ENCODE measurements at places on chromosomes 3 and 15.

- DNase-seq: no peak
These were observed 69.9 kb downstream of the LDHAL6B start for GRCh38 chr15:59276225-59277178.

DNA sequence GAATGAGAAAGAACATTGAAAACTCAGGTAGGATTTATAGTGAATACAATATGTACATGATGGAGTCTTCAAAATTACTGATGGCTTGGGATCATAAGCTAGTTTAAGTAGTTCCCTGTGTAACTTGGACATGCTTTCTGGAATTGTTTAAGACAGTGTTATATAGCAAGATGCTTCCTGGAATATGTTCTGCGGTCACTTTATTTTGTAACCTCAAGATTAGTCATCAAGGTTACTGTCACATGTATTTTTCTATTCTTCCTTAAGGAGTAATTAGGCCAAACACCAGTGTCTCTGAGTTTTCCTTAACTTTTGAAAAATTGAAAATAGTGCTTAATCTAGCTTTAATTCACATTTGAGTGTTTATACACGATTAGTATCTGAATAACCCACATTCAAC lies 760.3 kb upstream of the ARRDC4 start:
- DNase-seq: no peak

DNA sequence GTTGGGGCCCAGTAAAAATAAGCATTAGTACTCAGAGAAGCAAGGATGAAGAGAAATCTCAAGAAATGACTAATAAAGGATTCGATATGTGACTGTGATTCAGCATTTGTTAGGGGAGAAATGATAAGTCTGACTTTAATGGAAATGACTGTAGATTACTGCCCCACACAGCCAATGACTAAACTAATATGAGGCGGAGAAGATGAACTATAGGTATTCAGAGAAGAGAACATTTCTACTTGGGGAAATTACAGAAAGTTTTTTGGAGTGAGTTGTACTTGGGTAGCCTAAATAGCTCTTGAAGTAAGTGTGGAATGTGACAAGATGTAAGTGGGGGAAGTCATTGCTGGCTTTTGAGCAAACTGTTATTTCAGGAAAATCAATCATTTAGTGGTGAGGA lies 380.0 kb downstream of the PDCD6IP start:
- no peak for DNase-seq

GRCh38 chr3:133857767-133858166 lies 37.9 kb downstream of the RAB6B start:
- no peak for DNase-seq

DNA sequence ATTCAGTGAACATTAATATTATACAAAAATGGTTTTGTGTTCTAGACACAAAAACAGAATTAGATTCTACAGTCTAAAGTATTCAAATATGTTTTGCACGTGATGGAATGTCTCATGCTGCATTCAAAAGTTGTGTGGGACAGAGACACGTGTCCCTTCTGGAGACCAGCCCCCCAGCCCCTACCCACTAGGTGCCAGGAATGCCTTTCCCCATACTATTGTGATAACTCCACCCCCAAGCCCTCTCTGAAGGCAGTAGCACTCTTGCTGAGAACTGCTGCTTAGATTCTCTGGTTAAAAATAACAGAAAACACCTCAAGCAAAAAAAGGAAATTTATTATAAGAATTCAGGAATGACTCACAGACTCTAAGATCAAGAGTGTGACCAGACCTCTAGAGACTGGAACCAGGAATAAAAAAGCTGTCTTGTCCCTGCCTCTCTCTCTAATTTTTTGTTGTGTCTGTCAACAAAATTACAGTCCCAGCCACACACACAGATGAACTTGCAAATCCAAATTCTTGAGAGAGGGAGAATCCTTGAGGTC lies 57.7 kb downstream of the PXYLP1 start:
- DNase-seq: no peak

DNA sequence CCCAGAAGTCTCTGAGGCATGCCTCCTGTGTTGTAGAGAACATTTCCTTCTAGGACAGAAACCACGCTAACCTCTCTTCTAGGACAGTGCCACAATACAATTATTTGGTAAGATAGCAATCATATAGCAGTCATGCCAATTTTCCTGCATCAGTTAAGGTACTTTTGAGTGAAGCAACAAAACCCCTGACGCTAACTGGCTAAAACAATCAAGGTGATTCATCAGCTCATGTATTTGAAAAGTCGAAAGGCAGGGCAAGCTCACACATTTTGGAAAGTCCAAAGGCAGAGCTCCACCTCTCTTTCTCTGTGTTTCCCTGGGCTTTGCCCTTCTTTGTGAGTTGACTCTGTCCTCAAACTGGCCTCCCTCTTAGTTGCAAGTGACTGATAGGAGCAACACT lies 10.1 kb downstream of the TERC start:
- no peak for DNase-seq

- DNase-seq: no peak
These were observed 205.0 kb downstream of the LPP start for GRCh38 chr3:188358787-188359493.

DNA sequence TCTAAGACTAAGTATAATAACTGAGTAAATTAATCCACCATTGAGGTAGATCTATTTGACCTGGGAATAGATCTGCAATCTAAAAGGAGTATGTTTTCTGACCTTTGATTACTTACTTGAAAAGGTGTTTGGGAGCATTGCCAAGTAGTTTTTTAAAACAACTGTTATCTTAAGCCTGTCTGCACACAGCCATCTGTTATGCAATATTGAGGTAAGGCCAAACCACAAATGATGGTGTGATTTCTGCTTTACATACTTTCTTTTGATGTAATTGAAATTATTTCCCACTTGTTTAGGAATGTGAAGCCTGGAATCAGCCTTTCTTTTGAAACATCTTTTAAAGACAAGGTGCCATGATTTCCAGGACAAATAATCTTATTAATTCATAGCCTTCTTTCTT lies 274.0 kb downstream of the BBX start:
- no peak for DNase-seq

GRCh38 chr3:104909198-104909597 lies 457.5 kb upstream of the ALCAM start:
- DNase-seq: no peak

GRCh38 chr3:167716920-167717319 lies 17.8 kb downstream of the PDCD10 start:
- DNase-seq: no peak

GRCh38 chr3:182618085-182618732 lies 175.1 kb upstream of the ATP11B start:
- no peak for DNase-seq

- DNase-seq: no peak
These were observed 111.3 kb downstream of the CD47 start for GRCh38 chr3:107979538-107979937.

DNA sequence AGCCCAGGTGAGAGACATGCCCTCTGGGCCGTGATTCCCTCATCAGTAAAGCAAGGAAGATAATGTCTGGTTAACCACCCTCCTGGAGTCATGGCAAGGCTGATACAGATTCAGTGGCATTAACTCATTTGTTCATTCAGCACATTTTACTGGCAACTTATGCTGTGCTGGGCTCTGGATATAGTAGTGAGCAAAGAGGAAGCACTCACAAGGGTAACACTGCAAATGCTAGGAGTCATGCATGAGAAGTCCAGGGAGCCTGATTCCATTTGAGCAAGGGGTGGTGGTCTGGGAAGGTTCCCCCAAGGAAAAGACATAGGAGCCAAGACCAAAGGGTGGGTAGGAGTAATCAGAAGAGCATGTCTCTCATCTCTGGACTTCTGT lies 50.2 kb downstream of the SMAD3 start:
- no peak for DNase-seq

- no peak for DNase-seq
These were observed 891 bp upstream of the NR1D2 start for GRCh38 chr3:23944007-23944783.

GRCh38 chr3:149489060-149489690 lies 14.7 kb downstream of the TM4SF4 start:
- no peak for DNase-seq

DNA sequence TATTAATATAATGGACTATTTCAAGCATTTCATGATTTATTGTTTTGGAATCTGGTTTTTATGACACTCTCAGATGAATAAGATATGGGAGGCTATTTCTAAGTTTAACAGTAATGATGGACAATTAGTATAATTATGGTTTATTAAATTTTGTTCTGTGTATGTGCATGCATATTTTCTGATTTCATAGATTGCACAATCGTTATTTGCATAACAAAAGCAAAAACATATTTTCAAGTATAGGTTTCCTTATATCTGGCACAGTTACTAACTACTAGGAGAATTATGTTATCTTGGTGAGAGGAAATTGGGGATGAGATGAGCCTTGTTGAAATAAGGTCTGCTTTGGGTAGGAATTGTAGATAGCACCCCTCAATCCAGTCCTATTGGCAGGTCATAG lies 413.1 kb downstream of the MCTP2 start:
- no peak for DNase-seq

- DNase-seq: no peak
These were observed 59.2 kb downstream of the SRGAP3 start for GRCh38 chr3:9190276-9190675.

- no peak for DNase-seq
These were observed 35.2 kb downstream of the ZNF710 start for GRCh38 chr15:90036343-90036742.

- DNase-seq: no peak
These were observed 543.1 kb upstream of the NECTIN3 start for GRCh38 chr3:110528305-110529121.

GRCh38 chr15:26665957-26666791 lies 106.7 kb downstream of the GABRB3 start:
- no peak for DNase-seq

GRCh38 chr15:64284042-64284441 lies 71.9 kb downstream of the CSNK1G1 start:
- DNase-seq: no peak

DNA sequence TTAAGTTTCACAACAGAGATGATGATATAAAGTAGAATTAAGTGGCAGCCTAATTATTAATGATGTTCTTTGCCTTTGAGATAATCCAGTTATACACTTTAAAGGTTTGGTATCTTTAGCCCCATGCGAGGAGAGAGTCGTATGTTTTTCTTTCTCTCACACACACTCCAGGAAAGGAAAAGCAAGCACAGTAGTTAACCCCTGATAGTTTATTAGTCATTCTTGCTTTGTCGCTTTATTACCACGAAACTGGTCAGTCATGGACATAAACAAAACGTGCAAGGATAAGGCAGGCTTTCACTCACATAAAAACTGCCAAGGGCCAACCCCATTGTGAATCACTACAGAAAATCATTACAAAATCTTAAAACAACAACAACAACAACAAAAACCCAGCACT lies 866.9 kb downstream of the FHIT start:
- no peak for DNase-seq

DNA sequence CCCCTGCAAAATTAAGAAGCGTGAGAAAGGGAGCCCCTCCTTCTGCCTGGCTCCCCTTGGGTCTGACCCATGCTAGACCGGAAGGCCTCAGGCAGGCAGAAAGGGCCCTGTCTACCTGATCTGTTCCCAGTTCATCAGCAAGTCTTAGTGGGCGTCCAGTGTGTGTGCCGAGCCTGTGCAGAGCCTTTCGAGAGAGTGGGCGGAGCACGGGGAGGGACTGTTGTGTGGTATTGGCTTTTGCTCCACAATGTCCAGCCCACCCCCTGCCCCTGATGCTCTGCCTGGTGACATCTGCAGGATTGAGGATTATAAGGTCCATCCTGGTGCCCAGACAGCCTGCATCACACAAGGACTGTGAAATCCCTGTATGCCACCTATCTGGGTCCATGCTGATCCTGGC lies 82.9 kb downstream of the CHDH start:
- DNase-seq: no peak

DNA sequence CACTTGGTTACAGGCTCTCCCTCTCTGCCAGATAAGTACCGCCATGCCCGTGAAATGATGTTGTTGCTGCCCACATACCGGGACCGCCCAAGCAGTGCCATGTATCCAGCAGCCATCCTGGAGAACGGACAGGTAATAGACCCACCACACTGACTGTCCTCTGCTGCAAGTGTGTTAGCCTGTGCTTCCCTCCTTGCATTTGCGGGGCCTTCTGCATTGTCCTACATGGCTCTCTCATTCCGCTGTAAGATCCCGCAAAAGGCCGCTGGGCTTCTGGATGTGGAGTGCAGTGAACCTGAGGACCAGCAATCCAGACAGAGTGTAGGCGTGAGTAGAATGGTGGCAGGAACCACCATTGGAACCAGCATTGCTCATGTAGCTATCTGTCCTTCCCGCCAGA lies 10.6 kb upstream of the MANF start:
- DNase-seq: no peak

- DNase-seq: no peak
These were observed 100.2 kb downstream of the SV2B start for GRCh38 chr15:91200101-91200754.

GRCh38 chr15:100093211-100094126 lies 248.3 kb downstream of the ADAMTS17 start:
- no peak for DNase-seq

DNA sequence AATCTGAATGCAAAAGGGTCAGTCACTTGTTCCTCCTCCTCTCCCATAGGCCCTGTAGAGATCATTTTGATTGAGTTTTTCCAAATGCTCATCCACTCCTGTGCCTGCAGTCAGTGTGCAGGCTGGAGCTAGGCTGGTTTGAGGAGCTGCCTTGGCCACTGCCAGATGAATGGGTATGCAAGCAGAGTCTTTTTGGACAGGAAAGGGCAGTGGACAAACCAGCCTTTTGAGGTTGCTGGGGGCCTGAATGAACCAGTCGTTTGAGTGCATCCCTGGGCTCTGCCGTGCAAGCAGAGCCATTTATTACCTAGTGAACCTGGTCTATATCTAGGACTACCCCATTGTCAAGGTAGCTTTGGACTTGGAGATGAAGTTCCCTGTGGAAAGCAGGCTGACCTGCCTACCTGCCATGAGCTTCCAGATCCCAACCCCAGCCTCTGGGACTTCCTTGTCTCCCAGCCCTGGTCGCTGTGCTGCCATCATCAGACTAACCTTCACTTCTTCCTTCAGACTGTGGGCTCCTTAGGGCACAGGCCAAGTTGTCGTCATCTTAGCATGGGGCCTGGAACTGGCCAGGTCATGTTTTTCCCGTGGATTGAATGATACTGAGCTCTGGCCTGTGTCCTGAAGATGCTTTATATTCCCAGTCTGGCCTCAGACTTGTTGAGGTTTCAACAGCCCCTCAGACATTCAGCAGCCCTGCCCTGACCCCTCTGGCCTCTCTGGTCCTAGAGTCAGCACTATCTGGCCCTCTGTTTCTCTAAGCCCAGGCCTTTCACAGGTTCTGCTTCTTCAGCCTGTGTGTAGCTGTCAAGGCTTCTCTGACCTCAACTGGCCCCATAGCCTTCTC lies 55.5 kb upstream of the PRR23C start:
- no peak for DNase-seq

All from stimulated activated CD4-positive, alpha-beta T cell treated with anti-CD3 and anti-CD28 coated beads, Interleukin-2, amount 100 ng/mL, for 24 hours (primary cell).